IgD-negative memory B cell (primary cell): ENCODE measurements at places on chromosomes 13 and 19. TPM values are rescaled to one million over a fixed set of nuclear protein-coding genes. Genes with fewer than 3 reads are reported as not detected.

Gene TBCB
- polyA plus RNA-seq, result 269 TPM

Gene KLK14
- not detected for polyA plus RNA-seq

Gene GPC5
- 0.24 TPM for polyA plus RNA-seq

Gene SIGLEC8
- polyA plus RNA-seq, result not detected

Gene ERICH6B
- polyA plus RNA-seq, result 0.45 TPM

Gene EDNRB
- polyA plus RNA-seq, result not detected

Gene FFAR1
- 0.24 TPM for polyA plus RNA-seq

Gene C5AR1
- polyA plus RNA-seq, result 0.30 TPM
